SHP77 treated with DMSO at 0.1 percent for 48 hours (cell line): ENCODE measurements at places on chromosomes 7 and 10.

GRCh38 chr10:99555371-99555770 lies 22.6 kb downstream of the NKX2-3 start:
- no peak for DNase-seq

GRCh38 chr7:116769546-116769945 lies 92.8 kb upstream of the CAPZA2 start:
- no peak for DNase-seq

DNA sequence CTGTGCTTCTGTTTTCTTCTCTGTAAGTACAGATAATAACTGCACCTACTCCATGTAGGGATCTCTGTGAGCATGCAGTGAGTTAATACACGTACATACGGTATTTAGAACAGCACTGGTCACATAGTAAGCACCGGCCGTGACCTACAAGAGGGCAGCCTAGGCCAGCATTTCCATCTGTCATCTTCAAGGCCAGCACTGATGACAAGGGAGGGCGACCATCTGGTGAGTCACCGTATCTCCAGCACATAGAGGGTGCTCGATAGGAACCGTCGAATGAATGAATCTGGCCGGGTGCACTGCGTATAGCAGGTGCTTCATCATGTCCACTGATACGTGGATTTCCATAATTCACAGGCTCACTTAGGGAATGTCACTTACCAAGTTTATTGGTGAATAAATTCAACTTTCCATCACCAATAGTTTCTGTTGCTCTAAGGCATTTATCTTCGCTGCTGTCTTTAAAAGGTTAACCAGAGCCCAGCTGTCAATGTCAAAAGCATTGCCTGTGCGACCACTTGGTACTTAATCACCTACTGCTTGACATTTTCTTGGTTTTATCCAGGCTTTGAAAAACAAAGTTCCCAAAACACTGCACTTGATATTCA lies 8.3 kb downstream of the NOD1 start:
- DNase-seq, result peak; percentile 57

DNA sequence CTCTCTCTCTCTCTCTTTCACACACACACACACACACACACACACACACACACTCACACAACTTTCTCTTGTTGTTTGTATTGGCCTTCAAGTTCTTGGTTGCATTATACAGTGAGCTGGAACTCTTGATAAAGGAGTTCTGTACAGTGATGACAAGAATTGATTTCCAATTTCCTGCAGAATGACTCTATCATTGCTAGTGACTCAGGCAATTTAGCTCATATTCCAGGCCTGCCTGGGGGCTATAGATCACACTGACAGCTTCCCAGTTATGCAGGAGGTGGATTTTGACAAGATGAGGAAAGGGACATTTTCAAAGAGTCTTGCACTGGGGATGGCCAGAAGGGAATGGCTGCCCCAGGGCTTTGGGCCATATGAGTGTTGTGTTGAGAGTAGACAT lies 508.8 kb downstream of the TYW1 start:
- no peak for DNase-seq

- DNase-seq, result no peak
Observed at GRCh38 chr7:137919987-137920386, 73.2 kb upstream of the DGKI start.

- no peak for DNase-seq
Observed at GRCh38 chr7:39386718-39387117, 179.5 kb upstream of the YAE1 start.

GRCh38 chr10:83539528-83540308 lies 599.6 kb upstream of the GHITM start:
- no peak for DNase-seq

DNA sequence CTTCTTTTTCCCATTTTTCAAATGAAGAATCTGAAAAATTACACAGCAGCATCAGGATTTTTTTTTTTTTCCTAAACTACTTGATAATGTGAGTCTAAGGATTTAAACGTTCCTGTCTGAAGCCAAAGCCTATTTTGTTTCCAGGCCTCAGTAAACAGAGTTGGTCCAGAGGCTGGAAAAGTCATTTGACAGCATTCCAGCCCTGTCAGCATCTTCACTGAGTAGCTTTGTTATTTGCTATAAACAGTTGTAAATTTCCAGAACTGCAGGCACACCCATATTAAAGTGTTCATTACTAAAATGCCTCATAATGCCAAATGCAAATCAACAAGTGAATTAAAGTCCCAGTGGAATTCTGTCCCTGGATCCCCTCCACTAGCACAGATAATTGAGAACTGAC lies 35.5 kb upstream of the KMT2E start:
- DNase-seq, result no peak

DNA sequence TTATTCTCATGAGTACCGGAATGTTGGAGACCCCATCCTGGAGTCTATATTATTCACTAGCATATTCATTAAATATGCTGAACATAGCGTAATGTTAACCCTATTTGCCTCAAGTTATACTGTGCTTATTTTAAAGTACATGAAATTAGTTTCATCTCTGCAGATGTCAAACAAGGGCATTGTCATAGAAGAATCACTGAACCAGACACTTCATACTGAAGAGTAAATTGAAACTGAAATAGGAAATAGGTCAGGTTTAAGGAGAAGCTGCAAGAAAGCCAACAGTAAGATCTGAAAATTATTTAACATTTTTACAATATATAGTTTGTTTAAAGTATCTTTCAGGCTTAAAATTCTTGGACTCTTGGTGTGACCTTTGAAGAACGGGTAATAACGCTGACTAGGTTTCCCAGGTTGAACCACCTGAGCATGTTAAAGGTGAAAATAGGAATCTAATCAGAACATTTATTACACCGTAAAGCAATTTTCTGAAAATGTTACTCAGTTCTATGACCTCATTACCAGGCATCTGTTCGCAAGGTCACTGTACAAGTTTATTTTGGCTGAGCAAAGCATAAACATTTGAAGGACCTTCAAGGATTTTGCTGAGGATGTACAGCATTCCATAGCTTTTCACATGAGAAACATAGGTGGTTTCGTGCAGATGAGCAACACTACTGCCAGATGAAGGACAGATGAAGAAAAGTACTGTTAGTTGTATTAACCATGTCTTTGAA lies 82.7 kb downstream of the REEP3 start:
- DNase-seq, result no peak

DNA sequence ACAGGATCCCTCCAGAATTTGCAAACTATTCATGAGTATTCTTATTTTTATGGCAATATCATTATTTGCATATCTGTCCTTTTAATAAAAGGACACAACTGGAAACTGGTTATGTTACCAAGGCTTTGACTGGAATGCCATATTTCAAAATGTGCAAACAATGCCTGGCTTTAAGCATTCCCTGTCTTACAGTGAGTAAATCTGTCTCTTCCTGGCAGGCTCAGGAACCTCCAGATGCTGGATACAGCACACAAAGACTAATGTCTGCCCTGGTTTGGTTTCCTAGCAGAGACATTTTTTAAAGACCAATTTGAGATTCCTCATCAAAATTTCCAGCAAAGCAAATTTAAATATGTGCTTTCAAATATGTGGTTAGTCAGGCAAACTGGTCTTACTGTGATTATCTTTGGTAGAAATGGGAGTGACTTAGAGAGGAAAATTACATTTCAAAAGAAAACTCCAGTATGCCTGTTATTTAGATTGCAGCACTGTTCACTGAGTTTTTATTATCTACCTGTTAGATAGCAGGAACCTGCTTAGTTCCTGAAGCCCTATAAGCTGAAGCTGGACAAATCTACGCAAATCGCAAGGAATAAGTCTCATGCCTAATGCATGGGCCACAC lies 31.3 kb downstream of the RNF216 start:
- DNase-seq, result no peak

- no peak for DNase-seq
Observed at GRCh38 chr10:126722726-126723125, 52.2 kb upstream of the C10orf90 start.
